ENCODE measurements at places on chromosomes 5 and 9.
A peak's percentile ranks its signal among the peaks of the same experiment; 100 is the strongest.

DNA sequence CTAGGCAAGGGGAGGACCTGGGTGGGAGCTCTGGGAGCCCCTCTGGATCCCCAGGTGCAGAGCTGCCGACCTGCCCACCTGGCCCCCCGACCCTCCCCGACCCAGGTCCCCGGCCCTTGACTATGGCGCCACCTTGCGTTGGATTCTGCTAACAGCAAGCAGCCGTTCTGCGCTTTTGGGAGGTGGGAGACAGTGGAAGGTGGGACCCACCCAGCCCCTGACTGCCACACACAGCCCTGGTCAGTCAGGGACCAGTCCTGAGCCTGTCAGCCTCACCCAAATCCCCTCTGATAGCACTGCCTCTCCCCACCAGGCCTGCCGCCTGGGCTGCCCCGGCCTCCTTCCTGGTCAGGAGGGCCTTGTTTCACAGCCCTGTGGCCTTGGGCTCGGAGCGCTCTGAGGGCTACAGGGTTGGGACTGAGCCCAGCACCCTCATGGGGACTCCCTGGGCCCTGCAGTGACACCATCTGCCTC, 77.9 kb downstream of the HMCN2 start:
- DNase-seq: no peak

DNA sequence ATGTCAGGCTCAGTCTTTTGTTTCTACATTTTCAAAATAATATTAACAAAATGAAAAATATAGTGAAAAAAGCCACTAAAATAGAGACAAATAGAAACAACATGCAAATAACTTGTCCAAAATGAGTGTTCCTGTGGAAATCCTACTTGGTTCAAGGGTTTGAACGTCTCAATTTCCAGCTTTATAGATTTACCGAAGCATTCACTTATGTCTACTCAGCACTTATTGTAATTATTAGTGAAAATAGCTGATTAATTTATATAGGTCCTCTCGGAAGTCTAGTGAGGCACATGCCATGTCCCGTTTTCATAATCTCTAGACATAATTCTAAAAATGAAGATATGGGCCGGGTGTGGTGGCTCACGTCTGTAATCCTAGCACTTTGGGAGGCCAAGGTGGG, 99.9 kb upstream of the NFIB start:
- no peak for DNase-seq

DNA sequence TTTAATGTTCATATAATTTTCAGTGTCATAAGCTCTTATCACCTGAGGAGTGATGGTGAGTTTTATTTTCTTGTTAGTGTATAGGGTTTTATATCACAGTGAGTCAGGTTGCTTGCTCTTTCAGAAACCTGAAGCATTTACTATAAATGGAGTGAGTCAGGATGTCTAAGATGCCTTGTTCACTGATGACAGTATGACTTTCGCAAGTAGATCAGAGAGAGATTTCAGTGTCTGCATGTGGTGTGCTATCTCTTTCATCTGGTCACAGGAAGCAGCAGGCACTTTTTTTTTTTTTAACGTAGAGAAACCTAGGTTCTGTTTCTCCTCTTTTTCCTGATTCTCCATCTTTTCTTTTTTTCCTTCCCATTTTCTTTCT, 237.1 kb downstream of the DMRTA1 start:
- DNase-seq: peak; percentile 71

DNA sequence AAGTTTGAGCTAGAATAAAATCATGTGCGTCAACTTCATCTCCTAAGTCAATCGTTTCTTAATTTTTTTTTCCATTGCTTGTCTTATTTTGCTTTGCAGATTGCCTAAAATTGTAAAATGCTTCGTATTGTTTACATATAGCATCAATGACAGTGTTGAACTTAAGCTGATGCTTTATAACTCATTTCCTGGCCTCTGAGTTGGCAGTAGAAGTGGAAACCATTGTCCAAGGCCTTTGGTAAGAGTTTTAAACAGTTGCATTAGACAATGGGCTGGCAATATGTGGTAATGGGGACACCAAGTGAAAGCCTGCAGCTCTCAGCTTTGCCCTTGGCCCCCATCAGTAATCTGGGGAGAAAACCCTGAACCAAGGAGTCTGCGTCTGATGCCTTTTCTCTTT, 154.8 kb upstream of the GAS1 start:
- DNase-seq: no peak

DNA sequence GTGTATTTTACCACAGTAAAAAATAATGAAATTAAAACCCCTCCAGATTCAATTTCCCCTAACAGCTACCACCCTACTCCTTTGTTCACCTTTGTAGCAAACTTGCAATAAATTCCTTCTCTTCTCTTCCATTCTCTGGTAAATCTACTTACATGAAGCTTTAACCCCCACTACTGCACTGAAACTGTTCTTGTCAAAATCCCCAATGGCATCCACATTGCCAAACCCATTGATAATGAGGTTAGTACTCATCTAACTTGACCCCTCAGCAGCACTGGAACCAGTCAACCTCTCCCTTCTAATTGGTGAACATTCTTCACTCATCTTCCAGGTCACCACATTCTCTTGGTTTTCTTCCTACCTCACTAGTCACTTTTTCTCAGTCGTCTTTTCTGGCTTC, 29.6 kb downstream of the NRG2 start:
- no peak for DNase-seq

GRCh38 chr5:163489055-163489744, 16.2 kb upstream of the MAT2B start:
- peak; percentile 35 for DNase-seq

DNA sequence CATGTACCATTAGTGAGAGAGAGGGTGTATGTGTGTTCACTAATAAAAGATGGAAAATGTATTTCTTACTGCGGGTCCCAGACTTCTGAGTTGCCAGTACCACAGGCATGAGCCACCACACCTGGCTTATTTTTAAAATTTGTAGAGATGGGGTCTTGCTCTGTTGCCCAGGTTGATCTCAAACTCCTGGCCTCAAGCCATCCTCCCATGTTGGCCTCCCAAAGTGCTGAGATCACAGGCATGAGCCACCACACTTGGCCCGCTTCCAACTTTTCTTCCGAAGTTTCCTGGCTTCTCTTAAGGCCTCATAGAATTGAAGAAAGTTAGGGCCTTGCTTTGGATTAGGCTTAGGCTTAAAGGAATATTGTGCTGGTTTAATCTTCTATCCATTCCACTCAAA, 40.4 kb upstream of the F2RL2 start:
- DNase-seq: peak; percentile 22

DNA sequence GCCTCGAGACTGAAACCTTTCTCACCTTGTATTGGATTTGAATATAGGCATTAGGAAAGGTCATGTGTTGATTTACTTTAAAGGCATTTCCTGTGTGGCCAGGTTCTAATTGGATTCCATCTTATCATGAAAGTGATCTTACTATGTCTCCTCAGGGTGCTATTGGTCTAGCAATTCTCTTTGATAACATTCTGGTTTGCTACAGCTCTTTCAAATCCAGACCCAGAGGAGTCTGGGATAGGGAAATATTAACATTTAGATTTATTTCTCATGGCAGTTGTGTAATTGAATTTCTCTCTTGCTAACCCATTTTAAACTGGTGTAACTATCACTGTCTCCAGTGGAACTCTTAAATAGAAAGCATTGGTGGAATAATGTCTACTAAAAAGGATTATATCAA, 69.9 kb upstream of the NMUR2 start:
- DNase-seq: no peak

DNA sequence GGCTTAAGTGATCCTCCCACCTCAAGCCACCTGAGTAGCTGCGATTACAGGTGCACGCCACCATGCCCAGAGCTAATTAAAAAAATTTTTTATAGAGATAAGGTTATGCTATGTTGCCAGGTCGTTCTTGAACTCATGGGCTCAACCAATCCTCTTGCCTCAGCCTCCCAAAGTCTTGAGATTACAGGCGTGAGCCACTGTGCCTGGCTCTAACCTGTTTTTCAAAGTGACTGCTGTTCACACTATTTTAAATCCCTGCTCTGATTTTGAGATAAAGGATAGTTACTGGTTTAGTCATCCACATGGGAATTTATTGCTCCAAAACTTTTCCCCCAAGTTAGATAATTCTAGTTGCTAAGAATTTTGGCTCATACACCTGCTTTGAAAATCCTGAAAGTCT, 48.2 kb upstream of the MTMR12 start:
- no peak for DNase-seq

- no peak for DNase-seq
Observed at GRCh38 chr9:20479419-20480155, 142.7 kb downstream of the MLLT3 start.

DNA sequence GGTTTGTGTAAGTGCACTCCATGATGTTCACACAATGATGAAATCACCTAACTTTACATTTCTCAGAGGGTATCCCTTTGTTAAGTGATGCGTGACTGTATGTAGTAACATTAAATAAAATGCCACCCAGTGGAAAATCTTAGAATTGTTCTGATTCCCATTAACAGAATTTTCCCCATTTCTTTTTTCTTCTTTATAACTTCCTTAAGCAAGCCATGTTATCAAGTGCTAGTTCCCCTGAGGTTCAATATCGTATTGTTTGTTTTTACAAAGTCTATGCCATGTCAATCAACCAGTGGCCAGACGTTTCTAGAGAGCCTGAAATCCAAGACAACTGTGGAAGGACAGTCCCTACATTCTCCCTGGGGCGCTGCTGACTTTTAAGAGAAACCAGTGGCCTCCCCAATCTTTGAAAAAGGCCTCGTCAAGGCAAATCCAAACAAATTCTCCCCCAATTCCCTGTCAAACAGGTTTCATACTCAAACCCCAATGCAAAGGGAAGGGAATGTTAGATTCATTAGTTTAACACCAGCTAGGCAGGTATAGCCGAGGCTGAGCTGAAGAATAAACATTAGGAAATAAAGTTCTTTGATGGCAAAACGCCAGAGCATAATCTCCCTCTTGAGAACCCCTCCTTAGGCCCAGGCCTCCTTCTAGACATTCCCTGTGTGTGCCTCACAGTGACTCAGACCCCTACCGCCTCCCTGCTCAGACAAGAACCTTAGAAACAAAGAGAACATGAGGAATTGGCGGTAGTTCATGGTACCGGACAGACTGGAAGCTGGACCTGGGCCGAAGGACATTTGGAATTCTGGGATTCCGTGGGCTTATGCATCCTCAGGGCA, 198.7 kb downstream of the GNA14 start:
- DNase-seq: no peak

- no peak for DNase-seq
Observed at GRCh38 chr9:131125038-131125287, 423 bp upstream of the NUP214 start.

- no peak for DNase-seq
Observed at GRCh38 chr9:33815781-33816180, 1.2 kb upstream of the UBE2R2 start.

- DNase-seq: no peak
Observed at GRCh38 chr5:112467485-112467884, 48.4 kb upstream of the EPB41L4A start.

DNA sequence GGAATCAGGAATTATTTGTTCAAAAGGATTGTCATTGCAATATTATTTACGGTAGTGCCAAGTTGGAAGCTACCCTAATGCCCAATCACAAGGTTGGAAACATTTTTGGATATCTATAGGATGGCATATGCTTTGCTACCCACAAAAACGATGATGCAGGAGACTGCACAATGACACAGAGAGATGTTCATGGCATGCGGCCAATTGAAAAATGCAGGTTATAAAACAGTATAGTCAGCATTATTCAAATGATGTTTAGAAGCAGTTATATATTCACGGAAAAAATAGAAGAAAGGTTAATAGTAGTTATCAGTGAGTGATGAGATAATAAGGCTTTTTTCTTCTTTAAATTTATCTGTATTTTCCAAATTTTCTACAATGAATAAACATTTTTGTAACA, 5.9 kb upstream of the ACSL6 start:
- DNase-seq: no peak

DNA sequence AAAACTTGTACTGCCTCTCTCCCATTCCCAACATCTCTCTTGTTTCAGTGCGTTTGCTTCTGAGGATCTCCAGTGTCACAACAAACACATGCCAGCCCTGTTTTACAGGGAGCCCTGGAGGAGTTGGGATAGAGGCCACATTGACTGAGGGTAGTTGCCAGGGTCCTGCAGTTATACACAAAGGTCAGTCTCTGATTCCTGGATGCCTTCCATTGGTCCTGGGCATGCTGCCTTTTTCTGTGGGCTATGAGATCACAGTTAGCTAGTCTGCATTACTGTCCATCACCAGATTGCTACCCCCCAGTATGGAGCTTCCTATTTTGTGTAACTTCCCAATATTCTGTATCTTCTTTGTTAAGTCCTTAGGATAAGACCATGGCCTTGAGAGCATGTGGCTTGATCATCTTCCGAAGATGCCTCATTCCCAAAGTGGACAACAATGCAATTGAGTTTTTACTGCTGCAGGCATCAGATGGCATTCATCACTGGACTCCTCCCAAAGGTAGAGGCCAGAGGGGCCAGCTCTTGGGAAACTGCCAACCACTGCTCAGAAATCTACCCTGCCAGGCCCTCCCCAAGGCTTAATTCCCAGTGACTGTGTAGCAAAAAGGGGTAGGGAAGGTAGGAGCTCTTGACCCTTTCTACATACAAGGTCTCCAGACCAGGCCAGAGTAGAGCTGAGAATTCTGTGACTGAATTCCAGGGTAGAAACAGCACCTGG, 9.5 kb downstream of the NUDT2 start:
- DNase-seq: no peak

GRCh38 chr9:24899463-24899862, 353.8 kb upstream of the IZUMO3 start:
- no peak for DNase-seq

- DNase-seq: peak; percentile 71
Observed at GRCh38 chr5:172451771-172452197, 2.5 kb downstream of the SH3PXD2B start.

- DNase-seq: no peak
Observed at GRCh38 chr5:77881528-77881927, 105.4 kb upstream of the TBCA start.

DNA sequence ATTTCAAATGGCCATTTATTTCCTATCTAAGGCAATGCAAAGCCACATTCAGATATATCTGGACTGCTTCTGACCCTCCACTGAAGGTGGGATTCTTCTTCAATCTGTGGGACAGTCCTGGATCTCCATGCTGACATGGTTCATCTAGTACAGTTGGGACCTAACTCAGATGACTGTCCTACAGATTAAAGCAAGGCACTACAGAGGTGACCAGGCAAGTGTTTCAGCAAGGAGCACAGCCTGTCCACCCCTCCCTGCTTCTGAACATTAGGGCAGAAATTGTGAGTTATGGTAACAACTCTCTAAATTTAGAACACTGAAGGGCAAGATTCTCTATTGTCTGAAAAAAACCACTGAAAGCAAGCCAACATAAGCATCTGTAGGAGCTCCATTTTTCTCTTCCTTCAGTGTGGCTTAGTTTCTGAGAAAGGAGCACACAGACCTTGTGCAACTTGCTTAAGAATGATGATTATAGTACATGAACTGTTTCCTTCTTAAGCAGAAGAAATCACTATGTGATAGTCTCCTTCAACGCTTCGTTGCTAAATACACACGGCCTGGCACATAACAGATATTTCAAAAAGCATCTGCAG, 62.9 kb upstream of the BARX1 start:
- no peak for DNase-seq

DNA sequence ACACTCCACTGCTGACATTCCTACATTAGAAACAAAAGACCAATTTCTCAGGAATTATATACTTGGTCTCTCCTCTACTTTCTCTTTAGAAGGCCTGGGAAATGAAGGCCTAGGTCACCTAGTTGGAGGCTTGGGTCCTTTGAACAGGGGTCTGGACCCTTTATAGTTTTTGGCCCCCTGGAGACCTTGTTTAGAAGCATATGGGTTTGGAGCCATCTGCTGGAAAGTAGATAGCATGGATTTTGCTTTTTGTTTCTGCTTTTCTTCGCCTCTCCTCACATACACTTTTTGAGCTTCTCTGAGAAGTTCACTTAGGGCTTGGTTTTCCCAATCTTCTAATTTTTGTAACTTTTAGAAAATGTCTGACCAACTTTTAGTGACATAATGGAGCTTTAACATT, 67.1 kb upstream of the CDK20 start:
- DNase-seq: peak; percentile 24

- no peak for DNase-seq
Observed at GRCh38 chr5:42564689-42565356, 141.6 kb downstream of the GHR start.

Measured in RKO (cell line).